G401 (cell line): ENCODE measurements at places on chromosomes 2 and 18. TPM values are rescaled to one million over a fixed set of nuclear protein-coding genes. Genes with fewer than 3 reads are reported as not detected.

FZD7 gene
- total RNA-seq = 17.5 and 18.5 TPM in 2 replicates

- DNase-seq = no peak
These were observed 258.6 kb downstream of the ZEB2 start for GRCh38 chr2:144261336-144261735.

UGT1A4 gene
- not detected in 2 replicates for total RNA-seq

DPP4 gene
- total RNA-seq = not detected in 2 replicates

- DNase-seq = peak; percentile 82
These were observed 45.5 kb downstream of the DDX1 start for GRCh38 chr2:15636972-15637785.

DNA sequence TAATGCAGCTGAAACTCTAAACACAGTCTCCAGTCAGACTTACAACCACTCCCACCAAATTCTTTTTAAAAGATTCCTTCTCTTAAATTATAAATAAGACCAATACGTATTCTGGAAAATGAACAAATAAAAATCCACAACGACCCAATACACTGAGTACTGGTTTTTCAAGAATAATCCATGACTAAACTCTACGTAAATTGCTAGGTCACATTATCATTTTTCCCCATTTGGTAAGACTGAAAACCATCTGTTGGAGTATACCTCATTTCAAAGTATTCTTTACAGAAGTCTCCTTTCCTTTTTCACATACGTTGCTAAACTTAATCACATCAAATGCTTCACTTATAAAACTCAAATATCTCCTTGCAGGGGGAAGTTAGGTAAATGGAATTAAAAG, 6.0 kb downstream of the ZNF516 start:
- no peak for DNase-seq

- no peak for DNase-seq
These were observed 7.6 kb downstream of the TBR1 start for GRCh38 chr2:161423421-161424393.

DNA sequence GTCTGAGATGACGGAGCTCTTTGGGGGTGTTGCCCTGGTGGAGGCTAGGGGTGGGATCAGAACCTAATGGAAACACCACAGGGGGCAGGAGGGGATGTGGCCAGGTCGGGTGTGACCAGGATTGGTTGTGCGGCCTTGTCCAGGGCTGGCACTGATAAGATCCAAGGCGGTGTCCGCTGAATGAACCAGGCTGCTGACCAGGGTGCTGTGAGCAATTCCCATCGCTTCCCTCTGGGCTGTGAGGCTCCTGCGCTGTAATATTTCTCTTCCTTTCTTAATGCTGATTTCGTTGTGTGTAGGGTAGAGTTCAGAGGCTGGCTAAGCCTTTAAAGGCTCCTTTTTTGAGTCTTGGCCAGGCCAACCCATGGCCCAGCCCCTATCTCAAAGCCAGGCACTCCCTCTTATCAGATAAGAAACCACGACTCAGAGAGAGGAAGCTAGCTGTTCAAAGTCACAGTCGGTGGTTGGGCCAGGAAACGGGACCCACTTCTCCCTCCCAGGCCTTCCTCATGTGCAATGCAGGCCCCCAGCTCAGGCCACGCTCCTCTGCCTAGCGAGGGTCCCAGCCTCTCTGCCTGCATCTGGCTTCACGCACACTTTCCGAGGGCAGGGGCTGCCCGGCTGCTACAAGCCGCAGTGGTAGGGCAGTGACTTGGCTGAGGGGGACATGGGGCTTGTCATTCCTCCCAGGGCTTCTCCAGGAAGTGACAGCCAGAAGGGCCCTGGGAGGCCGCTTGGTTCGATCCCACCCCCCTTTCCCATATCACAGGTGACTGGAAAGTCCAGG, 26.0 kb upstream of the FOSL2 start:
- DNase-seq = no peak

UGT1A3 gene
- not detected in 2 replicates for total RNA-seq

- DNase-seq = no peak
These were observed 39.1 kb upstream of the LGALSL start for GRCh38 chr2:64414736-64415435.

- peak; percentile 34 for DNase-seq
These were observed 494 bp downstream of the HNRNPLL start for GRCh38 chr2:38602136-38602731.

TACR1 gene
- total RNA-seq = not detected in 2 replicates

- no peak for DNase-seq
These were observed 36.0 kb downstream of the ARHGEF4 start for GRCh38 chr2:130872741-130873125.

- DNase-seq = no peak
These were observed 52.8 kb downstream of the TTC32 start for GRCh38 chr2:19848952-19849351.

GRCh38 chr2:51093016-51093415, 61.1 kb upstream of the NRXN1 start:
- peak; percentile 92 for DNase-seq

GRCh38 chr2:150486539-150487484, 655 bp downstream of the RND3 start:
- DNase-seq = no peak

DNA sequence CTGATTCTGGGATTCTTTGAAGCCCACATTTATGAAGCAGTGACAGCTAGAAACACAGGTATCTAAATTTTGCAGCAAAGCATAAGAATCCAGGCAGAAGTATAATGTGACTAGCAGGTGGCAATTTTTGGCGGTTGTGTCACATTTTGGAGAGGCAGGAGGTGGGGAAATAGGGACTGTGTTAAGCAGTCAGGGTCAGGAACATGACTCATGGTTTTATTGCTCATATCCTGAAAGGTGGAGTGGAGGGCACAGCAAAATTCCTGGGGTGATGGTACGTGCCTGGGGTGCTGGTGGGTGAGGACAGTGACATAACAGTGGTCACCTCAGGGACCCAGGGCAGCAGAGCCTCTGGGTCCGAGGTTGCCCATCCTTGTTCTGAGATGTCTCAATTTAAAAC, 63.5 kb upstream of the TTN start:
- DNase-seq = no peak

DNA sequence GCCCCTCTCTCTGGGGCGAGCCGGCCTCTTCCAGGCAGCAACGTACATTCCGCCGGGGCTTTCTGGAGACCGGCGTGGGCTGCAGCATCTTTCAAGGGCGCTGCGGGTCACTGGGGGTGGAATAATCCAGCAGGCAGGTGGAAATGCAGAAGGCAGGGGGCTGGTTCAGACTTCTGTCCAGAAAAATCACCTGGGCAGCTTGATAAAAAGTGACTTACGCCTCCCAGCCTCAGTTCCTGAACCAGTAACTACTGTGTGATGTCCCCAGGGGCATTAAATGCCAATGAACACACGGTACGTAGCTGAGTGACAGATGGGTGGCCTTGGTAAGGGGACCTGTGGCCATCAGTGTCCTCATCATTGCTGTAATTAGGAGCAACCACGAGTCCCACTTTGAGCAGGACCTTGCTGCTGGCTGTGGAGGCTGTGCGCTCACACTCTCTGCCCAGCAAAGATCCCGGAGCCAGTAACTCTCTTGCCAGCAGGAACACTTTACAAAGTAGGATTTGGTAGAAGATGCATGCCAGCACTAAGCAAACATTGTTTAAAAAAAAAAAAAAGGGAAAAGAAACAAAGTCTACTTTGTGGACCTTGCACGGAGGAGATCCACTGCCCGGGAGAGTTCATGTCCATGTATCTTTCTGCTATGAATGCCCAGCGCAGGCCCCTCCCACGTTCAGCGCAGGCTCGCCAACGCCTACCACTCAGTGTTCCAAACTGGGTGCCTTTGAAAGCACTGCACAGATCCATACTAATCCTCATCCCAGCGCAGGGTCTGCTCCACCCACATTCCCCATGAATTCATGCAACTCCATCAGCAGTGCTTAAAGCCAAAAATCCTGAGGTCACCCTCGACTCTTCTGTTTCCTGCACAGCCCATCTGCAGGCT, 177.3 kb downstream of the HDAC4 start:
- DNase-seq = no peak

DNA sequence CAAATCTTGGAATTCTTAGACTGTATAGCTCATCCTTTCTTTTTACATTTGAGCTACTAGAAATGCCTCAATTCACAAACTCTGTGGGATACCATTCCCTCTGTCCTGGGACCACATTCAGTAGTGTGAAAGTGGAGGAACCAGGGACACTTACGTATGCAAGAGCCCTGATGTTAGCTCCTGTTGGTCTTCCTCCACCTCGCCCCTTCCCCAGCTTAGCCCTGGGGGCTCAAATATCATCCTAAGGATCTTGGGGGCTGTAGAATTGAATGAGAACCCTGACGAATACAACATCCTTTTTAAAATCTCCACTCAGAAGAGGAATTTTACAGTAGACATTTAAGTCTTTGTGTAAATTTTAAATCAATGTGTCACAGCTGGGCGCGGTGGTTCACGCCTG, 65.2 kb upstream of the RAPH1 start:
- DNase-seq = no peak

- no peak for DNase-seq
These were observed 79.5 kb downstream of the DGKD start for GRCh38 chr2:233433794-233434193.

UBE2F gene
- total RNA-seq = 86.4 and 143 TPM in 2 replicates

FHL2 gene
- 54.6 and 70.4 TPM in 2 replicates for total RNA-seq

RNF149 gene
- 21.7 and 26.7 TPM in 2 replicates for total RNA-seq

DNA sequence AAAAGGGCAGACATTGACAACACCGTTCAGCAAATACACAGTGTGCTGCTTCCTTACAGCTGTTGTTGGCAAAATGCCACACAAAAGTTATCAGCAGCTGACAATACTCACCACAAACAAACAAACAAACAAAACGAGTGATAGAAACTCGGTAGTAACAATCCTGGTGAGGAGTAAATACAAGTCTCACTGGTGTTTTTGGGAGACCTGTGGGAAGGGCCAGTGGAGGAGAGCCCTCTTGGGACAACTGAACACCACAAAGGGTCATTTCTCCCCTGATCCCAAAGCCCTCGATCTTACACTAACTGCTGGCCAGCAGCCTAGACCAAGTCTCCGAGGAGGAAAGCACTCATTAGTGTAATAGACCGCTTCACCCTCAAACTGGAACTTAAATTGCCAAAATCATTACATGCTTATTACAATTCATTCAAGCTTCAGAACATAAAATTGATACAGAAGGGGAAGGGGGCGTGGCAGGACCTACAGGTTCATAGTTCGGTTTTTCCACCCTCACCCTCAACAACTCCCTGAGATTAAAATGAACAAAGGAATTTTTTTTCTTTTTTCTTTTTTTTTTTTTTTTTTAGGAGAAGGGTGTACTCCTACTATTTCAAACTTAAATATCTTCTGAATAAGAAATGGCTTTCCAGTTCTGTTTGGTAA, 5.0 kb downstream of the AP1S3 start:
- no peak for DNase-seq

SLC16A14 gene
- total RNA-seq = 8.5 and 9.4 TPM in 2 replicates

DNA sequence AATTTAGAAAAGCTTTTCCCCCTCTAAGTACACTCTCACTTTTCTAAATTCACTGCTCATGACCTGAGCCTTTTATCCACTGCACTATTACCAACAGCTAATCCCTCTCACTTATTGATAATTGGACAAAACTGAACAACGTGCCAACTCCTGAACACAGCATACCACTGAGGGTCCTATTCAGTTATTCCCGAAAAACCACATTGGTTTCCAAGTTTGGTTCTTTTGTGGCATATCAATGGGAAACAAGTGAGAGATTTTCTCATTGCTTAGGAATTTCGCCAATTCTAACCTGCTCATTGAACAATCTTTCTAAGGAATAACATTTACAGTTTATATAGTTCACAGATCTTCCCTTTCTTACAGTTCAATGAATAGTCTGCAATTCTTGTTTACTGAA, 977.4 kb downstream of the TMEM182 start:
- no peak for DNase-seq
